NCI-H1930 (cell line): ENCODE measurements at places on chromosomes 6 and 20.

- no peak for DNase-seq
These were observed 560.5 kb downstream of the HAO1 start for GRCh38 chr20:7379621-7380220.

- no peak for DNase-seq
These were observed 579.6 kb downstream of the PTPRT start for GRCh38 chr20:42610070-42610469.

DNA sequence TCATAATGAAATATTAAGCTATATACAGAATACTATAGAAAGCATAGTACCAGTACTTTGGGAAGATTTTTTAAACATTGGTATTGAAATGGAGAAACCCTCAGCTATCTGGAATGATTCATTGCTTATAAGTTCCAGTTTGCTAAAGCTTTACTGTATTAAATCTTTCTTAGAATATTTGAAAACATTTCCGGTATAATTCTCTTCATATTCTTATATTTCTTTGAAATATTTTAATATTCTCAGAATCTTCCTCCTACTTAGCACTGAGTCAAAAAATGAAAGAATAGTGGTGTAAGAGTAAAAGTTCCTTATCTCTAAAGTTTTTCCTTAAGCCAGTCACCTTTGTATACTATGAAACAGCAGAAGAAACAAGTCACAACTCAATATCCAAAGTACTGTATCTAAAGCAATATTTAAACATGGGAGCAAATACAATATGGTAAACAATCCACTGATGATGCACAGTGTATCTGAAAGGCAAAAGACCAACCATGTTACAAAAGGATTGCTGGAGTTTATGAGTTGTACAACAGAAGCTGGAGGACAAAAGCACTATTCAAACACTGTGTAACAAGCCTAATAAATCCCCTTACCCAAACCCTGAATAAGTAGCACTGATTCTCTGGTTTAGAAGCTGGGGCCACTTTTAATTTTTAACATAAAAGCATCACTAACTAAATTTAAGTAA is 102.1 kb downstream of the PRDM1 start:
- DNase-seq: no peak

DNA sequence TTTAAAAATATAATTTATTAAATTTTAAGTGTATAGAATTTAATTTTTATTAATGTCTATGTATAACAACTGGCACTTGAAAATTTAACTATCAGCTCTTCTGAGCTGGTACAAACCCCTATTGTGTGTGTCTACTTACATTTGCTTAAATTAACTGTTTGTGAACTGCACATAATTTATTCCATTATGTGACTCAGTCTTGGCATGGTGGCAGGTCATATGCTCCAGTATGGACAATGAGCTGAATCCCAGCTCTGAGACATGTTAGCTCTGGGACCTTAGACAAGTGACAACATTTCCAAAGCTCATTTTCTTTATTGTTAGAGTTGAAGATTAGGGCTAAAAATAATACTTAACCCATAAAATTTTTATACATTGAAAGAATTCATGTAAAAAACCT is 526.1 kb upstream of the MARCKS start:
- peak; percentile 30 for DNase-seq

- no peak for DNase-seq
These were observed 115.1 kb downstream of the ZMYND8 start for GRCh38 chr20:47241345-47241781.

- DNase-seq: no peak
These were observed 1.6 kb upstream of the HS3ST5 start for GRCh38 chr6:114344246-114344970.
